ENCODE measurements at places on chromosomes 11 and 22. TPM values are rescaled to one million over a fixed set of nuclear protein-coding genes. Genes with fewer than 3 reads are reported as not detected.

Gene OR6T1
- total RNA-seq: not detected

Gene DNAJB7
- total RNA-seq: not detected

Gene EML3
- total RNA-seq: 26.9 TPM

Gene DBX1
- not detected for total RNA-seq

Gene KRTAP5-1
- not detected for total RNA-seq

Gene FGF3
- not detected for total RNA-seq

Gene SLC22A8
- 10.3 TPM for total RNA-seq

Gene NAT10
- 23.8 TPM for total RNA-seq

Gene CABP7
- total RNA-seq: not detected

Measured in metanephros (tissue), 2 donors.